CD8-positive, alpha-beta memory T cell (primary cell): ENCODE measurements at places on chromosomes 16 and 17. TPM values are rescaled to one million over a fixed set of nuclear protein-coding genes. Genes with fewer than 3 reads are reported as not detected.

The SPNS2 gene
- 0.49 TPM for total RNA-seq

The EDC4 gene
- total RNA-seq = 105 TPM

The NACA2 gene
- total RNA-seq = not detected

The ACE gene
- 4.6 TPM for total RNA-seq

The GLTPD2 gene
- not detected for total RNA-seq

The PYDC1 gene
- total RNA-seq = not detected

The CLEC19A gene
- total RNA-seq = not detected

The ENPP7 gene
- 0.11 TPM for total RNA-seq

The EPN3 gene
- total RNA-seq = not detected

The ABCC1 gene
- 64.6 TPM for total RNA-seq

The SPN gene
- 144 TPM for total RNA-seq

The TBX4 gene
- total RNA-seq = not detected

The HSD17B2 gene
- not detected for total RNA-seq

The TMEM107 gene
- total RNA-seq = 21.3 TPM

The GLYR1 gene
- total RNA-seq = 104 TPM

The CDK5R1 gene
- 6.8 TPM for total RNA-seq

The OR1G1 gene
- total RNA-seq = not detected

The GP1BA gene
- total RNA-seq = not detected
